ENCODE measurements at places on chromosomes 2 and 18.

DNA sequence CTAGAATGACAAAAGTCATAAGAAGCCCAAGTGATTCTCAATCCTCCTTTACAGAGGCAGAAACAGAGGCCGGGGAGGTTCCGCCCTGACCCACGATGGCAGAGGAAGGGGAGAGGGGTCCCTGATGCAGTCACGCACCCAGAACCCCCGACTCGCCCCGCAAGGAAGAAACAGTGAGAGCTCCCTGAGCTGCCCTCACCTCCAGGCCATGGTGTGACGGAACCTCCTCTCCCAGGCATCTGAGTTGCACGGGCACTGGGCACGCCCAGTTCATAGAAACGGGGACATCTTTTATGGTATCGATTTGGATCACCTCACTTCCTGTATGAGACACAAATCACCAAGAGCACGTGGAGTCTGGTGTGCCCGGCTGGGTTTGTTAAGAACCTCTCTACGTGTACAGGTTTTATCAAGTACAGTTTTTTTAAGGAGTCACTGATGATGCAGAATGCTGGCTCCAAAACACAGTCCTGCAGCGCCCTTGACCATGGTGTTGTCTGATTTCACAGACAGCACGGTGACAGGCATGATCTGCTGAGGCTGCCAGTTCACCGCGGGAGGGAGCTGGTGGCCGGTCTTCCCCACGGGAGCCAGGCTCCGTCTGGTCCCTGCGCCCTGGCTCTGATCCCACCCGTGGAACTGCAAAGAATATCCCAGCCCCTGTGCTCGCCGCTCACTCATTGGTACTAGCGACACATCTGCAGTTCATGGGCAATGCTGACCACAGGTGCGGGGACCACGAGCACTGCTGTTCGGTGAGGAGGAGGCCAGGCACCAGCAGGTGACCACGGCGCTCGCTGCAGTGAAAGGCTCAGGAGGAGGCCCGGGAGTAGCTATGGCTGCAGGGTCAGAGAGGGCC is 35.6 kb downstream of the PXDN start:
- DNase-seq = no peak

- DNase-seq = peak; percentile 56
These were observed 945.0 kb upstream of the CRIM1 start for GRCh38 chr2:35410431-35411061.

- peak; percentile 63 for DNase-seq
These were observed 90.5 kb downstream of the LAMA3 start for GRCh38 chr18:23779696-23780303.

DNA sequence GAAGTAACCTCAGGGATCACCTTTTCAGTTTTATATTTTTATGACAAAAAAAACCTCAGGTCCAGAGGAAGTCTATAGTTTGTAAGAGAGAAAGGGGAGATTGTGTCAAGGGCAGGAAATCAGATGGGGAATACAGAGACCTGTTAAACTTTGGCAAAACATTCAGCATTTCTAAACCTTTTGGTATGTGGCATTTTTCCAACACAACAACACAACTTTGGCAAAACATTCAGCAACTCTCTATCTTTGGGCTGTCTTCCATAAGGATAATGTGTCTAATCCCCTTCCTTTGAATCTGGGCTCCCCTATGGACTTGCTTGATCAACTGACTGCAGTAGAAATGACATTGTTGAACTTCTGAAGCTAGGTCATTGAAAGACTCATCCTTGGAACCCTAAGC is 220.6 kb upstream of the CCDC68 start:
- no peak for DNase-seq

- peak; percentile 68 for DNase-seq
These were observed 210.8 kb upstream of the SMIM21 start for GRCh38 chr18:75638223-75638775.

DNA sequence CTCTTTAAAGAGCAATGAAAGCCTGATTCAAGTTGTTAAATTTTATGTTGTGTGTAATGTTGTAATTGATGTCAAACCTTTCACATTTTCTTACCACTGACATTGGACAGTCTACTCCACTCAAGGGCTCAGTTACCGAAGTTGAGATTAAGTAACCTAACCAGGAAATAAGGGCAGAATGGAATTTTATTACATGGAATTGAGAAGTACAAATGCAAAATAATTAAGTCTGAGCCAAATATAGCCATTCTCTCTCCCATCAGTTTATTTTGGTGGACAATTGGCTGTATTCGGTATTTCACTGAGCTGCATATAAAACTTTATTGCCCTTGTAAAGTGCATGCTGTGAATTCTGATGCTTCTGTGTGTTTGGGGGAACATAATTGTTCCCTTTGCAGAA is 231.5 kb downstream of the TTC32 start:
- DNase-seq = no peak

GRCh38 chr18:6145645-6146306 is 250.5 kb upstream of the TMEM200C start:
- DNase-seq = no peak

GRCh38 chr2:98909317-98910211 is 26.5 kb downstream of the CRACDL start:
- DNase-seq = peak; percentile 85

DNA sequence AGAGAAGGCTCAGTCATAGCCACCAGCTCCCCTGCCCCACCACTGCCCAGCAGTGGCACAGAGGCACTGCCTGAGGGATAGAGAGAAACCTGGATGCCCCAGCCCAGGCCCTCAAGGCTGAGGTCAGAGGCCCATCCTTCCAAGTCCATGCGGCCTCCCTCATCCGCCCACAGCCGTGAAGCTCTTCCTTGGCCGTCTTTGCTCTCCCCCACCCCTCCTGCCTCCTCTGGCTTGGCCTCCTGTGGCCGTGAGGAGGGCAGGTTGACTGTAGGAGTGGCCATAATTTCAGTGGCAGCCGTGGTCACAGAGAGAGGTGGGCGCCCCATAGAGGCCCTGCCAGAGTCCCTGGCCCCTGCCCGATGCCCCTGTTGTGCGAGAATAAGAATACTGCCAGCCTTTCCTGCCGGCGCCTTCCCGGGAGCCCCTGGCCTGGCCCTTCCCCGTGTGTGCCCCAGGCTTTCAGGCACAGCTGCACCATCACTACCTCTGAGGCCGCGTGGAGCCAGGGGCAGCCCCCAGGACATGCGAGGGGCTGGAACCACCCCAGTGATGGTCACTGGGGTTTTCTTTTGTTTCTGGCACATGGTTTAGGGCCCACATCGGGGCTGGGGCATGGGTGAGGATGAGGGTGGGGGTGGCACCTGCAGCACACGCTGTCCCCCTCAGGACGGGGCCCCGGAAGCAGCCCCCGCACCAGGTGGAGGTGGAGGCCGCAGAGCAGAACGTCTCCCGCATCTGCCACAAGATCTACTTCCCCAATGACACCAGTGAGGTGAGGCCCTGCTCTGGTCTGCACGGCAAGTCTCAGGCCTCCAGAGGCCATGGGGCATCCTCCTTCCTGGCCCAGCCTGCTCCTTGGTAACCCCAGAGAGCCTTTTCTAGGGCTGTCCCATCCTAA is 13.1 kb upstream of the GPR17 start:
- DNase-seq = no peak

DNA sequence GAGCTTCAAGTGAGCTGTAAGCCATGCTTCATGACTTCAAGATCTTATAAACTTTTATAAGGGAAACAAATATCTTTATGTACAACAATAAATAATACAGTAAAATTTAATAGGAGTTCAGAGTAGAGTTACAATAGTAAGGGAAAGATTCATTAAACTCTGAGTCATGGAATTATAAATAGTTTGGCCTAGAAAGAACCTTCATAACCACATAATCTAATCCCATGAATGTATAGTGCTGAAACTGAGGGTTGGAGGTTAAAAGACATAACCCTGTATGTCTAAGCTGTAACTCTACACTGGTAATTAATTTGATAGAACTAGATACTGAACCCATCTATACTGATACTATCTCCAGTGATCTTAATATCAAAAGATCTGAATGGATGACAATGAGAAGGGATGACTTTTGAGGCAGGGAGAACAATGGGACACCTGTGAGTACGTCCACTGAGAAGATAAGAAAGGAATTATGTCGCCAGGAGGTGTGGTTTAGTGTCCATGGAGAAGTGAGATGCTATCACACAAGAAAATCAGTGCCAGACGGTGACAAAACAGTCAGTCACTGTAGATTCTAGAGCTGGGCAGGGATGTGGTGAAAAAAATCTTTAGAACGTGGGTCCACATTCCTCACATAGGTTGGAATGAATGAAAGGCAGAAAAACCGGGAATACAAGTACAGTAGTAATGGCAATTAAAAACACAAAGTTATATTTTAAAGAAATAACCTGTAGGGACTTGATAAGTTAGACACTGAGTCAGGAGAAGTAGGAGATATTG is 1.1 kb downstream of the IL1F10 start:
- DNase-seq = peak; percentile 86

- peak; percentile 38 for DNase-seq
These were observed 53.6 kb upstream of the HNMT start for GRCh38 chr2:137910641-137911040.

DNA sequence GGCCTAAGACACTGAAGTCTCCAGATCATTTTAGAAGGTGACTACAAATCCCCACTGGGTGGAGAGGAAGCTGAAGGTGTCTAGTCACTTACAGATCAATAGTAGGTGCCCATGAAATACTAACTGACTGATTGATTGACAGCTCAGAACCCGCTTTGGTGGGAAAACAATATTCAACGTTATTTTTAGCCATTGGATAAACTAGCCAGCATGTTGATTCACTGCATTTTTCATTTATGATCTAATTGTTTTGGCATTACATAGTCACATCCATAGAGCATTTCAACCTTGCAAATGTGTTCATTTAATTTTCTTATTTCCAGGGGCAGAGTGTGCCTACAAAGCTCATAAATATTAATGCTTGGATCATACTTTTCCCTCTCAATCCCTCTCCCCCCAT is 162.3 kb downstream of the MREG start:
- peak; percentile 16 for DNase-seq

DNA sequence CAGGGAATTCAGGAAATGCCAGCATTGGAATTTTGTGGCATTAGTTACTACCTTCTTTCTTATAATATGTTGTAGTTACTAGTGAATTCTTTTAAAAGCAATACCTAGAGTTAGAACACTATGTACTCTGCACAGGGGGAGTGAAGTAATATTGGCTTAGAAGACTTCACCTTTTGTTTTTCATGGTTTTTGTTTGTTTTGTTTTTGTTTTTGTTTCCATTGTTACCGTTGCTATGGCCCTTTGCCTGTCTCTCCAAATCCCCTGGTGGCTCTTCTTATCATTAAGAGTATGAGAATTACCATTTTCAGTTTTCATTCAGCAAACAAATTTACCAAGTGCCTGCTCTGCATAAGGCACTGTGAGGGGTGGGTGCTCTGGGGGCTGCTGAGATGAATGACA is 160.1 kb downstream of the HAUS1 start:
- no peak for DNase-seq

GRCh38 chr2:240450532-240451107 is 15.2 kb downstream of the GPC1 start:
- DNase-seq = no peak

GRCh38 chr2:39133215-39133851 is 12.5 kb upstream of the SOS1 start:
- DNase-seq = no peak

DNA sequence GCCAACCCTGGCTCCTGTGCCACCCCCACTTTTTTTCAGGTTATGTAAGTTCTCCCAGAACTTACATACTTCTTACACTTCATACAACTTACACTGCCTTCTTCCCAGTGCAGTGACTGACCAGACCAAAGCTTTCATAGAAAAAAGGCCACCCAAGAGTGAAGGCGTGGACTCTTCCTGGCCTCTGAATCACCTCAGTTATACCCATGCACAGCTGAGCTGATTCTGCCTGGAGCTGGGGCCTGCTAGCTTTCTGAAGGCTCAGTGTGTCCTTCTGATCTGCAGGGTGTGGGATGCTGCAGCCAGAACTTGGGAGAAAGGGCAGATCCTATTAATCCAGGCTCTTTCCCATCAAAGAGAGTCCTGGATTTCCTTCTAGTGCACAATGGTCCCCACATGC is 216.1 kb downstream of the TTC32 start:
- DNase-seq = no peak

DNA sequence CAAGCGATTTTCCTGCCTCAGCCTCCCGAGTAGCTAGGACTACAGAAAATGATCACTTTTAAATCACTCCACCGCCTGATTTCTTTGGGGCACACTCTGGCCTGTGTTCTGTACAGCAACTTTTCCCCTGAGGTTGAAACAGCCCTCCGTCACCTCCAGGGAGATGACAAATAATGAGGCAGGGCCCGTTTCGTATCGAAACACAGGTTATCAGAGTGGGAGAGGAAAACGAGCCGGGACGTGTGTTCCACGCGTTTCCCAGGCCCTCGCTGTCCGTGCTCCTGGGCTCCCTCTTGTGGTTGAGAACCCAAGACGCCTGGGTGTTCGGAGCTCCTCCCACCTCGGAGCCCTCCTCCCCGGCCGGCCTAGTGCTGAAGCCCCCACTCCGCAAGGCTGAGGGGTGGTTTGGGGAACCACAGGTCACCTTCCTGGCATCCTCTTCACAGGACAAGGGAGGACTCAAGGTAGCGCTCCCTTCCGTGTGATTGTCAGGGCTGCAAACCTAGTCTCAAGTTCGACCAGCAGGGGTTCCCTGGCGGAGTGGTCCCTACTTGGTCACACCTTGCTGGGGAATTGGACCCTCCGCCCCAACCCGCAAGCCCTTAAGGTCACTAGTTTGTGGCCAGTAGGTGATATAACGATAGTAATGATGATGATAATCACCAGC is 12.8 kb downstream of the ATP6V1B1 start:
- DNase-seq = peak; percentile 47

DNA sequence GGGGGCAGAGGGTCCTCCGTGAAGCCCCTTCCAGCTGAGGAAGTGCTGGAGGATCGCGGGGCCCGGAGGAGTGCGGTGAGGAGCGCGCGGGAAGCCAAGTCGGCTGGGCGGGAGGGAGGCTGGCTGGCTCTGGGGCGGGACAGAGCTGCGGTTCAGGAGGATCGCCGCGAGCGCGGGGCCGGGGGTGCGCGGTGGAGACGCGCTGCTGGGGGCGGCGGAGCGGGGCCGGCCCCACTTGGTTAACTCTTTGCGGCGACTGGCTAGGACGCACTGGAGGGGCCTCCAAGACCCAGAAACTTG is 464 bp downstream of the CYBRD1 start:
- no peak for DNase-seq

DNA sequence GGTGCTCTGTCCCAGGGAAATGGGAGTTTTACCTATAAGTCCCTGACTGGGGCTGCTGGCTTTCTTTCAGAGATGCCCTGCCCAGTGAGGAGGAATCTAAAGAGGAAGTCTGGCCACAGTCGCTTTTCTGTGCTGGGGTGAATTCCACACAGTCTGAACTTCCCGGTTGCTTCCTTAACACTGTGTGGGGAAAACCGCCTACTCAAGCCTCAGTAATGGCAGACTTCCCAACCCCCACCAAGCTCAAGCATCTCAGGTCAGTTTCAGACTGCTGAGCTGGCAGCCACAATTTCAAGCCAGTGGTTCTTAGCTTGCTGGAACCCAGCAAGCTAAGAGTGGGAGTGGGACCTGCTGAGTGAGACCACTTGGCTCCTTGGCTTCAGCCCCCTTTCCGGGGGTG is 54.9 kb downstream of the NUP35 start:
- DNase-seq = peak; percentile 34

- no peak for DNase-seq
These were observed 66.6 kb upstream of the STAM2 start for GRCh38 chr2:152241948-152242729.

DNA sequence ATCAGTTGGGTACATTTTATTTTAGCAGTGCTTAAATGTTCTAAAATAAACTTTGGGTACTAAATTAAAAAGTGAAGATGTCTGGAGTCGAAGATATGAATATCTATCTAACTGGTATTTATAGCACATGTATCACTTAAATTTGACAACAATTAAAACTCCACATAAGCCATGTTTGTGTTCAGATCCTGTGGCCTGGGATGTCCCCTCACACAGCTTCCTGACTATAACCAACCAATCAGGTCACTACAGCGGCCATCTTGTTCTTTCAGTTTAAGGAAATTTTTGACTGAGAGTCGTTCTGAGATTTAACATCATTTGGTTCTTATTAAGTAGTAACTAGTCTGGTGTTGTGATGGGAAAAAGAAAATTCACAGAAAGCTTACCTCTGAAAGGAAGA is 170.7 kb upstream of the NRP2 start:
- no peak for DNase-seq
